ENCODE measurements at places on chromosomes 4 and X. TPM values are rescaled to one million over a fixed set of nuclear protein-coding genes. Genes with fewer than 3 reads are reported as not detected.
A peak's percentile ranks its signal among the peaks of the same experiment; 100 is the strongest.

TCEAL9 gene
- 99.4 TPM for total RNA-seq

ATP2B3 gene
- total RNA-seq, result 1.2 TPM

SPARCL1 gene
- 138 TPM for total RNA-seq

DNA sequence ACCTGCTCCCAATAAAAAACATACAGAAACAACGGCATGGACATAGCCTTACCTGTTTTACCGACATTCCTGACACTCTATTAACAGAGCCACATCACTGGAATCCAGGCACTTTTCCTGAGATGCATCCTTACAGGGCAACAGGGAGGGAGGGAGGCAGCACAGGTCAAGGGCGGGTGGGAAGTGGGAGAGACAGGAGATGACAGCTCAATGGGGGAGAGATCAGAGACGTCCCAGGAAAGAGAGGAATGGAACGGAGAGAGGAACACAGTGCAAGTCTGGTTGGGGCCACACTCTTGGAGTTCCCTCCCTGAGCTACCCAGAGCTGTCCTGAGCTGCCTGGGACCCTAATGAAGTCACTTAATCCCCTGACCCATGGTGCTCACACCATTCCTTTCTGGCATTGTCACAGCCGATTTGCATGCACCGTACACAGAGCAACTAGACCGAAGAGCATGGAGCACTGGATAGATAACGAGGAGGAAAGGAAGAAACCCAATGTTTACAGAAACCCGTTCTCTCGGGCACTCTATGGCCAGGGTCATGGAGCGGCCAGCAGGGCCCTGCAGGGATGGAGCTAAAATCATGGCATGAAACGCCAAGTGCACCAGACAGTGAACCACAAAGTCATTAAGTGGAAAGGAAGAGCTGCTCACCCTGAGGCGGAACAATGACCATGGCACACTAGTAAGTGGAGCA lies 93.1 kb downstream of the NSUN7 start:
- H3K27me3 ChIP-seq, result no peaks in the 10 kb centered on the region
- no peaks in the 10 kb centered on the region for H3K36me3 ChIP-seq
- peaks cover 8% of the 10 kb centered on the region for H3K4me1 ChIP-seq
- no peak overlapping the region for H3K4me3 ChIP-seq

GRCh38 chrX:155880586-155881157 lies 473 bp upstream of the VAMP7 start:
- no peak for DNase-seq
- peak overlapping the region; percentile 78 for H3K27ac ChIP-seq
- H3K4me1 ChIP-seq, result no peaks in the 10 kb centered on the region
- H3K36me3 ChIP-seq, result no peaks in the 10 kb centered on the region

DNA sequence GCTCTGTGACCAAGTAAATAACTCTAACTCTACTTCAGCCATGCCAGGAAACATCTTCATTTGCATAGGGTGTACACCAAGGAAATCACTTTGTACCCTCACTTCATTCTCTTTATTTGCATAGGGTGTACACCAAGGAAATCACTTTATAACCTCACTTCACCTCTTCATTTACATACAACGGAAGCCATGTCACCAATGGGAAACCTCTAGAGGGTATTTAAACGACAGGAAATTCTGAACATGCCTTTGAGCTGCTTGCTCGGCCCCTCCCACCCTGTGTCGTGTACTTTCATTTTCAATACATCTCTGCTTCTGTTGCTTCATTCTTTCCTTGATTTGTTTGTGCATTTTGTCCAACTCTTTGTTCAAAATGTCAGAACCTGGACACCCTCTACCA lies 848.1 kb upstream of the FRG1 start:
- no peaks in the 10 kb centered on the region for H3K27me3 ChIP-seq
- H3K27ac ChIP-seq, result no peak overlapping the region
- no peaks in the 10 kb centered on the region for H3K36me3 ChIP-seq
- DNase-seq, result no peak
- H3K4me1 ChIP-seq, result no peaks in the 10 kb centered on the region
- no peak overlapping the region for H3K4me3 ChIP-seq

GRCh38 chr4:142278663-142279062 lies 567.4 kb downstream of the INPP4B start:
- H3K4me3 ChIP-seq, result no peak overlapping the region
- no peak overlapping the region for H3K27ac ChIP-seq
- no peaks in the 10 kb centered on the region for H3K27me3 ChIP-seq

GRCh38 chr4:136967069-136967468 lies 565.2 kb downstream of the PCDH18 start:
- no peak for DNase-seq
- H3K4me1 ChIP-seq, result no peaks in the 10 kb centered on the region
- no peaks in the 10 kb centered on the region for H3K27me3 ChIP-seq
- H3K27ac ChIP-seq, result no peak overlapping the region
- H3K36me3 ChIP-seq, result no peaks in the 10 kb centered on the region
- H3K4me3 ChIP-seq, result no peak overlapping the region

- no peak overlapping the region for H3K27ac ChIP-seq
- H3K4me3 ChIP-seq, result no peak overlapping the region
- no peaks in the 10 kb centered on the region for H3K4me1 ChIP-seq
- H3K27me3 ChIP-seq, result no peaks in the 10 kb centered on the region
- no peaks in the 10 kb centered on the region for H3K36me3 ChIP-seq
Measured at GRCh38 chr4:122776916-122777315, 44.4 kb downstream of the BBS12 start.

DNA sequence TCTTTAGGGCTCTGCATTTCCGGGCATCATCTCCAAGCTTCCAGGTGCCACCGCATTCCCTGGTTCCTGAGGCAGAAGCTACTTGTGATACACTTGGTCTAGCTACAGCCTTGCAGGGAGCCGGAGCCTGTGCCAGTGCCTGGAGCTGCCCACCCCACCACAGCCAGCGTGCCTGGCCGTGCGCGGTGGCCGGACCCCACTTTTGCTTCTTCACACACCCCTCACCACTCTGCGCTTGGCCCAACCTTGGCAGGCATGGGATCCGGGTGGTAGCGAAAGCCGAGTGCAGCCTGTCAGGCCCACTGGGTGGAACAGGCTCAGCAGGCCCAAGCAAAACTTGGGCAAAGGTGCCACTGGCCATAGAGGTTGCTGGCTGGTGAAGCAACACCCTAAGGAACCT lies 823.7 kb downstream of the GLUD2 start:
- no peak overlapping the region for H3K4me3 ChIP-seq
- H3K36me3 ChIP-seq, result no peaks in the 10 kb centered on the region
- no peaks in the 10 kb centered on the region for H3K4me1 ChIP-seq
- DNase-seq, result no peak

GRCh38 chr4:156628858-156629257 lies 342.7 kb downstream of the PDGFC start:
- no peaks in the 10 kb centered on the region for H3K27me3 ChIP-seq
- no peaks in the 10 kb centered on the region for H3K36me3 ChIP-seq
- no peaks in the 10 kb centered on the region for H3K4me1 ChIP-seq
- no peak for DNase-seq
- no peak overlapping the region for H3K4me3 ChIP-seq
- H3K27ac ChIP-seq, result no peak overlapping the region
